Left ventricle myocardium inferior (tissue), 1 donor: ENCODE measurements at places on chromosomes 4 and X.

- no peak for DNase-seq
These were observed 76.8 kb downstream of the EVC2 start for GRCh38 chr4:5631352-5632065.

DNA sequence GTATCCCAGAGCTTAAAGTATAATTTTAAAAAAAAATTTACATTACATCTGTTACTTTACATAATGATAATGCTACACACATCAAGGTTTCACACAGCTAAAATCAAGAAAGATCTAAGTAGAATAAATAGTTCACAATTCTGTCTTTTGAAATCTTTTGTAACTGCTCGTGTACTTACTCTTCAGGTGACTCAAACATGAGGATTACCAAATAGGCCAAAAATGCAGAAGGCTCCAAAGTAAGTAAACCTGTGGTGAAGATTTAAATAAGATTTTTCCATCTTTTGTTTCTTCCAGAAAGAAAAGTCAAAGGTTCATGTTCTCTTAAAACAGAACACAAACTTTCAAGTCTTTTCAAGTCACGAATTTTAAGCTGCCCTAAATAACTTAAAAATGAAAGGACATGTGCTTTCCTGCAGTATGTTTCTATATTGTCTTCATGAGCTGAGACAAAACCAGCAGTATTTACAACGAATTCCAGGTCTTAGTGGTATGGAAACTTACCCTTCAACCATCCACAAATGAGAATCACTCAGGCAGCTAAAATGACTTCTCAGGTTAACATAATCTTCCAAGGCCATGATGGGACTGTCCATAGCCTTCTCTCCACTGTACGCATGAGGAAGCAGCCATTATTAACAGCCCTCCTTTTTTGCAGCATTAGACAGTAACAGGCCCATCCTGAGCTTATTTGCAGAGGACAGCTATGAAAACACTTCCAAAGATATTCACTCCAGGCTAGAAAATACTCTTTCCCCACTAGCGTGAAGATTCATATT lies 172.8 kb upstream of the EDNRA start:
- no peak for DNase-seq

DNA sequence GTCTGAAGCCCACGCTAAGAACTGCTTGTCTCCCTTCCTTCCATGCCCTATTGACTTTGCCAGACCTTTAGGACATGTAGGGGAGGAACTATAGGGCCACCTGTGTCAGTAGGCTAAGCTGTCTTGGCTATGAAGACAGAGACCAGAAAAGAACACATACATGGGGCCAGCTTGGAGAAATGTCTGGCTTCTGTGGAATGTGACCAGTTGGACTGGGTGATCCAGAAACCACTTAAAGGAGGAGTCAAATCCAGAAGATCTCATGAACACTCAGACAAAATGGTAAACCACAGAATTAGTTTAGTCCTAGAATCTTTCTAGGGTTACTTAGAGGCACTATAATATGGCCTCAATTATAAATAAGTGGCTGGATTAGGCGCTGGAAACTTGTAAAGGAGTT lies 42.0 kb downstream of the PHKA2 start:
- DNase-seq = no peak

- DNase-seq = no peak
These were observed 7.6 kb downstream of the CYBB start for GRCh38 chrX:37787423-37787869.

GRCh38 chrX:23993012-23993633 lies 33.9 kb downstream of the KLHL15 start:
- DNase-seq = no peak

- no peak for DNase-seq
These were observed 32.2 kb upstream of the MAGEA10 start for GRCh38 chrX:152170621-152171020.

GRCh38 chr4:180219080-180219479 lies 2024.1 kb upstream of the TENM3 start:
- DNase-seq = no peak

GRCh38 chr4:10117359-10118047 lies 904 bp upstream of the WDR1 start:
- DNase-seq = no peak

DNA sequence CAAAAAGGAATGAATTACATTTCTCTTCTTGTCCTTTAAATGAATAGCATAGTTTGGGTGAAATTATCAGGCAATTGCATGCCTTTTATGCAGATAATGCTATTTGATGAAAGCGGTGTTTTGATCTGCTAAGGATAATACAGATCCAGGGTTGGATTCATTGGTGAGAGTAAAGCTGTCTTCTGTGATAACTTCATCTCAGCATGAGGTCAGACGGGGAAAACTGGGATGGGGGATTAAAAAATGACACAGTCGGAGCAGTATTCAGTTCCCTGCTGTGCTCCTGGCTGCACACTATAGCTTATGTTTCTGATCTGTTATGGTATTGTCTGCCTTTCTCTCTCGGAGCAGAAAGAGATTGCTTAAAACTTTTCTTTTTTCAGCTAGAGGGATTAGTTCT lies 105.9 kb upstream of the TENM3 start:
- no peak for DNase-seq
